ENCODE measurements at places on chromosomes 5 and 9.

DNA sequence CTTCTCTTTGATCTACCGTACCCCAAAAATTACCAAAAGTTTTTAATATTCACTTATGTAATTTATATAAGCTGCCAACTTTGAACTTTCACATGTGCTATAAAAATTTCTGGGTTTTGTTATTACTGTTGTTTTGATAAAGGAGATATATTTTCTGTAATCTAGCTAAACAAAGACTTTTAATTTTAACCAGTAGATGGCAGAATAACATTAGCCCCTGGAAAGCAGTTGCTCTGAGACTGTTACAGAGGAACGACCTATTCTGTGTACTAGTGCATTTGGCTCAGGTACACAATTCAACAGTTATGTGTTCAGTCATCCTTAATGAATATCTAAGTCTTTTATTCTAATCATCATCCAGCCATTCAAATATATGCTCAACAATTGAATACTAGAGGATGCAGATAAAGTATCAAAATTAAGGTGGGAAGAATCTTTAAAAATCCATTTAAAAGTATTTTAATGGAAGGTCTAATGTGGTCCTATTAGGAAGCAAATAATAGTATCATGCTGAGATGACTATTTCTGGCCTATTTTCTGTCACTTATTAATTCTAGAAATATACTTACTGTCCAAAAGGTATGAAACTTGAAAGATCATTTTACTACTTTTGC, 8.6 kb downstream of the KLHL9 start:
- peak; percentile 66 for DNase-seq

- no peak for DNase-seq
Measured at GRCh38 chr5:148840531-148840930, 14.1 kb downstream of the ADRB2 start.

GRCh38 chr5:103295871-103296270, 37.3 kb downstream of the MACIR start:
- DNase-seq = no peak

DNA sequence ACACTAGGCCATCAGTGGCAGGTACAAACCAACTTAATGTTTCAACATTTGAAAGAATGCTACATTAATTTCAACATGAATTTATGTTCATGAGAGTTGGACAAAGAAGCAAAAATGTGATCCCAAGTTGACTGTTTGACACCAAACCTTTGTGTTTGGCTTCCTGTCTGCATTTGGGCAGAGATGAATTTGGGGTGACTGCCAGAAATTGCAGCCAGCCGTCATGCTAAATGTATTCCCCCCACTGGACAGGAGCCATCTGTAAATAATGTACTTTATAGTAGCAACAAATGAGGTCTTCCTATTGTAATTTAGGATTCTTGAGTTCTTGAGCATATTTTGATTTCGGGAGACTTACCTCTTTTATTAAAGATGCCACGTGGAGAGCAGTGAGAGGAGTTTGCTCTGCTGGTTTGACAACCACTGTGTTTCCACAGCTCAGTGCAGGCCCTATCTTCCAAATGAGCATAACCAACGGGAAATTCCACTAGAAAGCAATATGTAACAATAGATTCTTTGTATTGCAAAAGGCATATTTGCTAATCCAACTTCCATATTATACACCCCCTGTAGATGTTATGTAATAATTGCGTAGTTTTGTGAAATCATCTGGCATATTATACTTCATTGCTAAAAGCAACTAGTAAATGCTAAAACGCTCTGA, 27.6 kb downstream of the ALDH1A1 start:
- DNase-seq = no peak

- DNase-seq = peak; percentile 6
Measured at GRCh38 chr9:126615245-126615790, 1.6 kb downstream of the LMX1B start.

DNA sequence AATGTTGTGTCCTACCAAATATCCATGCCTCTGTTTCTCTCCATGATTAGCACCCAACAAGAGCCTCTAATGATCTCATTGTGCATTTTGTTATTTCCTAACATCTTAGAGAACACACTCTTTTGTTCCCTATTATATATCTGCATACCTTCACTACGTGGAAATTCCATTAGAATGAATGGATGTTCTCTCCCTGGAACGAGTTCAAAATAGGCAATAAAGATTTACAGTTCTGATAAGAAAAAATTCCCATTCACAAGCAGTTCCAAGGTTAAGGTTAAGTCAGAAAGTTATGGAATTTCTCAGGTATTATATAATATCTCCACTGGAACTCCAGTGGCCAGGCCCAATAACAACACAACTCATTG, 83.7 kb downstream of the TRPM6 start:
- DNase-seq = no peak

- no peak for DNase-seq
Measured at GRCh38 chr5:126284977-126285696, 138.1 kb upstream of the GRAMD2B start.

GRCh38 chr9:81609782-81610739, 79.3 kb downstream of the TLE1 start:
- DNase-seq = no peak

DNA sequence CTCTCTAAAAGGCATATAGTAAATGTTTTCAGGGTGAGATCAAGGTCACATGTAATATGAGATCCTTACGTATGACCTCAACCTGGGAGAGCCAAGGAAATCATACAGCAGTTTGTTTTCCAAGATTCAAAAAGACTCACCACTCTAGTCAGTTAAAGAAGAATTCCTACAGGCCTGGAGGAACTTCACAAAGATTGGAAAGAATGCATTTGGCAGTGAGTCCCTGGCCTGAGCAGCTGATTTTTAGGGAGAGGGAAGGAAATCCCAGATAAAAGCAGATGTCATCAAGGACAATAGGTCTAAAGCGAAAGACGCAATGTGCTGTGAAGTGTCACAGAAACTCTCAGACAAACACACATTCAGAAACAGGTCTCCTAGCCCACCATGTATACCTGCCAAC, 424.0 kb upstream of the ZNF462 start:
- no peak for DNase-seq

DNA sequence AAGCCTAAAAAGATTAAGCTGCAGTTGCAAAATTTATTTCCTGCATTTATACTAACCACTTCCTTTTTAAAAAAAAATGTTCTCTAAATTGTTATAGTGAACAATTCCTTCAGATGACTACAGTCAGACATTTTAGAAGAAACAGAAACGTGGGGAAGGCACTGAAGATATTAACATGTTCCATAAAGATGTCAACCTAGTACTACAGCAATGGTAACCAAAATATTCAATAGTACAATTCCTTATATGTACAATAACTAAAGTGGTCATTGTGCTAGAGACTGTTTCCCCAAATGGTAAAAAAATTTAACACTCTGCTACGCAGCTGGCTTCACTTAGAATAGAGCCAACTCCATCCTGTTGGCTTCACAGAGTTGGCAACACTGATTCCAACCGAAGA, 97.7 kb downstream of the FNBP1 start:
- peak; percentile 27 for DNase-seq

- DNase-seq = no peak
Measured at GRCh38 chr5:164326219-164326618, 820.8 kb downstream of the MAT2B start.

DNA sequence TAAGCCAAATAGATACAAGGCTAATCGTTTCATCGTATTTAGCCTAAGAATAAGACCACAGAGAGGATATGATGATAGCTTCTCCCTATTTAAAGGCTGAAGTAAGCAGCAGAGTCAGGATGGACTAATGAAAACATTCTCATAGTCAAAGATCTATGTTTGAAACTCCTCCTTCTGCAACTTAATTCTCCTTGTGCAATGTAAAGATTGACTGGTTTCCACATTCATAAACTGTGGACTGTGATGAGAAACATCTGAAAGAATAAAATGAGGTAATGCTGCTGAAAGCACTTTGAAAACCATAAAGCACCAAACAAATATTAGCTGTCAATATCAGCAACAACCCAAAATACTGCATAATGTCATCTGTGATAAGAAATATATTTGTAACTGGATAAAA, 361.9 kb downstream of the CSNK1G3 start:
- no peak for DNase-seq

DNA sequence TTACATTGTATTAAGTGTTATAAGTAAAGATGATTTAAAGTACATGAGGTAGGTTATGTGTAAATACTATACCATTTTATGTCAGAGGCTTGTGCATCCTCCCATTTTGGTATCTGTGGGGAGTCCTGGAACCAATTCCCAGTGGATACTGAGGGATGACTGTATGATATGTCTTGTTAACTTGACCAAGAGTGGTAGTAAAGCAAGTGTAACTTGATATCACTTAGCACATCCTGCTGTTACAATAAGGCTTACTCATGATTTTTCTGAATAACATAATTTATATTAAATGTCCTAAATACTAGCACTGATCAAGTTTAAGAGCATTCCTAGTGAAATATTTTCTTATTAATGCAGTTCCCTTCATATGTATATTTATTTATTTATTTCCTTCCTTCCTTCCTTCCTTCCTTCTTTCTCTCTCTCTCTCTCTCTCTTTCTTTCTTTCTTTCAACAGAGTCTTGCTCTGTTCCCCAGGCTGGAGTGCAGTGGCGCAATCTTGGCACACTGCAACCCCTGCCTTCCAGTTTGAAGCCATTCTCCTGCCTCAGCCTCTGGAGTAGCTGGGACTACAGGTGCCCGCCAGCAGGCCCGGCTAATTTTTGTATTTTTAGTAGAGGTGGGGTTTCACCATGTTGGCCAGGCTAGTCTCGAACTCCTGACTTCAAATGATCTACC, 7.5 kb downstream of the NDFIP1 start:
- no peak for DNase-seq

GRCh38 chr9:24776226-24776625, 230.5 kb upstream of the IZUMO3 start:
- no peak for DNase-seq

DNA sequence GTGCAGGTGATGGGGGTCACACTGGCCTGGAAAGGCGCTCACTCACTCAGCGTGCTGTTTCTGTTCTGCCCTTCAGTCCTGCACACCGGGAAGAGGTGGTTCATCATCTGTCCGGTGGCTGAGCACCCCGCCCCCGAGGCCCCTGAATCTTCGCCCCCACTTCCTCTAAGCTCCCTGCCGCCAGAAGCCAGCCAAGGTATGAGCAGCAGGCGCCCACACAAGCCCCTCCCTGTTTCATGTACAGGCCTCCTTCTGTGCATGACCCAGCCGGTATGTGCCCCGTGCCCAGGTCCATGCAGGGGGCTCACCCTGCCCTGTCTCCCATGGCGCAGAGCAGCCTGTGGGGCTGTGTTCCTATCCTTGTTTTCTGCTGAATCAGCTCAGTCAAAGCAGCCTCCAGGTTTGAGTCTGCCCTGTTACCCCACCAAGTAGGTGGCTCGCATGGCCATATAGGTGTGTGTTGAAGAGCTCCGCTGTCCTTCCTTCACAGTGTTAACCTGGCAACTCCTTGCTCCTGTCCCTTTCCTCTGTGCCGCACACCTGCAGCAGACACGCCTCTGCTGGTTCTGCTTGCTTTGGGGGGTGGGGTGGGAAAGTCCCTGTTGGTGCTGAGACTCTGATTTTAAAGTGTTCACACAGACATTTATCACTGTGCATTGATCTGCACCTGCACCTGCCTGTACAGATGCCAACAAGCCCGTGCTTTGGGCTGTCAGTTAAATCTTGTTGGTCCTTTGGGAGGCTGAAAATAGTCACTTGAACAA, 84.8 kb downstream of the WNK2 start:
- DNase-seq = peak; percentile 24

GRCh38 chr5:171422902-171423663, 3.6 kb downstream of the FGF18 start:
- DNase-seq = no peak

DNA sequence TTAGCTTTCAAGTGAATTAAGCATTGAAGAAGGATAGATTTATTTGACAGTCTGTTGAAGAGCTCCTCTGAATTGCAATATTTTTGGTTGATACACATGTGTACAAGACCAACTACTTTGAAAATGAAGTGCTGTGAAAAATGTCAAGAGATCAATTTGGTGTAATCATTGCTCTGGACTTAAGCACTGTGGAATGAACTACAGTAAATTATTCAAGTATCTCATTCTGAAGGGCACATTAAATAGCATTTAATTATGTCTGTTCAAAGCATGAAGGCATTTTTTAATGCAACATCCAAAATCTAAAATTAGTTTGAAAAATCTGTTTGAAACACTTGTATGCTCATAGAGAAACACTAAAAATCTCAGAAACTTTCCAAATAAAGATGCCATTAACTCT, 107.5 kb downstream of the CDH18 start:
- DNase-seq = no peak

DNA sequence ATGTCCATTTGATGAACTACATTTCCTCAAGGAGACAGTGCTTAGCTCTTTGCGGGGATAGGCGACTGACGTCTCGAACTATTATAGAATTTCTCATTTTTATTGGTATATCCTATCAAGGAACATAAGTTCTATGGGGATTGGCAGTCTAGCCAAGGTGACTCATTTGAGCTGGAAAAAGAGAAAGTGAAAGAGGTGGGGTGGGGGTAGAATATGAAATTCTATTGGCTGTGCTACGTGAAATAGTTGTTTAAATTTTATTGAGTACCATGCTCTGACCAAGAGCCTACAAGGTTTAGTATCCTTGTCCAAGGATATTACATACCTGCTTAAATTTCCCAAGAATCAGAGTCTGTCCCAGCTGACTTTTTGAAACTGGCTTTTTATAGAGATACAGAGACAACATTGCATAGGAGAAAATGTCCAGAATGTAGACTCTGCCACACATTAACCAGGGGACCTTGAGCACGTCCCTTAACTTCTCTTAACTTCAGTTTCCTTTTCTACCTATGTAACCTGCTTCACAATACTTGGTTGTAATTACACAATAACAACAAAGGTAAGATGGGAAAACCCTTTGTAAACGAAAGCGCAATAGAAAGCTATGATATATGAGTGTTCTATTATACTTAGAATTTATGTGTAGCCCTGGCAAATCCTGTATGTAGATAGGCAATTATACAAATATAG, 226.4 kb upstream of the WWC1 start:
- no peak for DNase-seq

DNA sequence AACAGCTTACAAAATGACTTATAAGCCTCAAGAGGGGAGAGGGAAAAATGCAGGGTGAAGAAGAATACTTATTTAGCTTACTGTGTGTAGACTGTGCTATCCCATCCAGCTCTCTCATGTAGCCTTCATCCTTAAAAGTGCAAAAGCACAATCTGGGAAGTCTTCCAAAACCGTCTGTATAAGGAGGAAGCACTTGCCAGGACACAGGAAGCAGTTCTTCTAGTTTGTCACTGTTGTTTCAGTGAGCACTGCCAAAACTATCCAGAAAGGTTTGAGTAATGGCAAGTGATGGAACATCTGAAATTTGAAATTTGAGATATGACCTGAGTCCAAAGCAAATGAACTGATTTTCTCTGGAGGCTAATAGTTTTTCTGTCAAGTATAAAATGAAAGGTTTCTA, 140.8 kb upstream of the ISL1 start:
- DNase-seq = no peak

GRCh38 chr9:126604059-126605055, 9.4 kb upstream of the LMX1B start:
- no peak for DNase-seq

DNA sequence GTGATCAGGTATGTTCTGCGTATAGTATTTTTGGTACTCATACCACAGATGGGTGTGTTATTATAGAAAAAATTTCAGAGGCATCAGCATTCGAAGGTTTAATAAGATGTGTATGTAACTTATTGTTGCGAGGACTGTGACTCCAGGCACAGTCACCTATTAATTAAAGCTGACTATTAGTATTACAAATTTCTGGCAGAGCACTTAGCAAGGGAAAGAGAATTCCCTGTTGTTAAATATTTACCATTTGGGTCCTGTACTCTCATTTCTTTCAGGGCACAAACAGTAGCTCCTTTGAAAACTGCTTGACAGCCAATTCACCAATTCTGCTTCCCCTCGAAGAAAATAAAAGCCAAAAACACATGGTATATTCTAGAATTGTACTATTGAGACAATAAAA, 653.8 kb downstream of the ELAVL2 start:
- DNase-seq = no peak
